ENCODE measurements at places on chromosomes 3 and 15.

DNA sequence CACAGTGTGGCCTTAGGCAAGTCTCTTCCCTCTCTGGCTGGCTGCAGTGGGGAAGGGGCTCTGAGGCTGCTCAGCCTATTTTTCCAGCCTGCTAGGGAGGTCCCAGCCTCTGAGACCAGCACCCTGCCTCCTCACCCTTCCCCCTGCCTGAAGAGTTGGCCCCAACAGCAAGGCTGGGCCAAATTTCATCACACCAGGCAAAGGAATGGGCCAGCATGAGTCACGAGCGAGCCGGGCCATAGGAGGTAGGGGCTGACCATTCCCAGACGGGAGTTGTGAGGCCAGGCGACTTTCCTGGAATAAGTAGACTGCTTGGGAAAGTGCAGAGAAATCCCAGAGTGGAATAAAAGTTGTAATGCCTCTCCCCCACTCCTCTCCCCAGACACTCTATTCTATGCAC lies 5.7 kb upstream of the FBLN2 start:
- DNase-seq: no peak
- H3K4me3 ChIP-seq: no peak overlapping the region
- no peaks in the 10 kb centered on the region for H3K4me1 ChIP-seq
- H3K36me3 ChIP-seq: no peaks in the 10 kb centered on the region

DNA sequence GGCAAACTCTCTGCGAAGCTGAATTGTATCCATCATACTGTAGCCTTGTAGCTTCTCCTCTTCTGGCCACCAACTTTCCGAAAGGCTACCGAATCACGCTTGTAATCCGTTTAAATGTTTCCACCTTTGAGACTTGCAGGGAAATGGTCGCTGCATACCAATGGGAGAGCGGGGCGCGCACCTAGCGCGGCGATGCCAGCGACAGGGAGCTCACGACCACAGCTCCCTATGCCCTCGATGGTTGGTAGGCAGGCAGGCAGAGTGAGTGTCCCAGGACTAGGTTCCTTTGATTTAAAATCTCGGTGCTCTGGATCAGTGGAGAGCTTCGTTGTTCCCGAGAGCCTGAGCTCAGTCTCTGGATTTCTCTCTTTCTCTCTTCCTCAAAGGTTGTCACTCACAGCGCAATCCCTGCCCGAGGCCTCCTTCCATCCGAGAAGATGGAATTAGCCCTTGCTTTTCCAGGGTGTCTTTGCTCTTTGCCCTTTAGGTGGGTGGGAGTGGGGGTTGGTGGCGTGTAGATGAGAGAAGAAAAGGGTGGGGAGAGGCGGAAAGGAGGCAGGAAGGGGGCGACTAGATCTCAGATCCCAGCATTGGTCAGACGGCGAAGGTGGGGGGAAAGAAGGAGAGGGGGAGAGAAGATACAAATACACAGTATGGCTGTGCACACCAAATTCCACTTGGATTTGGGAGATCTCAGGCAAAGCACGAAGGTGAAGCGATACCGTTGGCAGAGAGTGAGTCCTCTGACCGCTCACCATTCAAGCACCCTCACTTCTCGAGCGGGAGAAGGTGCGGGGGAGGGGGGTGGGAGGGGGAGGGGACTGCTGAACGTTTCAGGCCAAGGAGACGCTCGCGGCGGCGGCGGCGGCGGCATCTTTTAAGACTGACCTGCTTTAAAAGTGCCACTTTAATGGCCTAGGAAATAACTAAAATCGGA lies at the start of gene SLITRK3:
Gene SLITRK3 (minus strand): TSS at position 745 of the 937 bp plus-strand sequence. CDS start 5,554 bp downstream, outside the sequence.
- no peak within 1 kb of the TSS for H3K27ac ChIP-seq
- peak; percentile 36 for DNase-seq
- peaks cover 58% of the 10 kb centered on the region for H3K27me3 ChIP-seq
- H3K4me1 ChIP-seq: peaks cover 10% of the 10 kb centered on the region
- H3K4me3 ChIP-seq: peak within 1 kb of the TSS; percentile 37
- H3K36me3 ChIP-seq: no peaks in the 10 kb centered on the region

DNA sequence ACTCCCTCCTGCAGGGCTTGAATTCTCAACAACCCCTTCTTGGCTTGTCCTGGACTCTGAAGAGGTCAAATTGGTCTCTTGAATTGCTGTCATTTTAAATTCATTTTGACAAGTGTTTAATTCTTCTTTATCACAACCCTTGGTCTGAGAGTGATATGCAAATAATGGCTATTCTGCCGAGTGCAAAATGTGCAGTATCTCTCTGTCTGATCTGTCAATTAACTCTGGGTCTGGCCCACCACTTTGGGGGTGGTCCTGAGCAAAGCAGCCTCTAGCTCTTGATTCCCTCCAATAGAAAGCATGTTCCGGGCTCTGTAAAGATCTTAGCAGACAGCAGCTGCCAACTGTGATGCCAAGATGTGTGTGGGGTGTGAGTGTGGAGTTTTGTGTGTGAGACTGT lies 2.2 kb upstream of the IGDCC3 start:
- H3K4me1 ChIP-seq: no peaks in the 10 kb centered on the region
- H3K36me3 ChIP-seq: no peaks in the 10 kb centered on the region
- peaks cover 2% of the 10 kb centered on the region for H3K27me3 ChIP-seq

- H3K4me3 ChIP-seq: no peak overlapping the region
- no peak overlapping the region for H3K27ac ChIP-seq
- H3K4me1 ChIP-seq: no peaks in the 10 kb centered on the region
Observed at GRCh38 chr3:3089017-3089416, 21.2 kb downstream of the IL5RA start.

GRCh38 chr3:35651426-35651825 lies 12.1 kb downstream of the ARPP21 start:
- no peaks in the 10 kb centered on the region for H3K36me3 ChIP-seq
- no peak for DNase-seq
- no peaks in the 10 kb centered on the region for H3K27me3 ChIP-seq
- no peak overlapping the region for H3K27ac ChIP-seq

DNA sequence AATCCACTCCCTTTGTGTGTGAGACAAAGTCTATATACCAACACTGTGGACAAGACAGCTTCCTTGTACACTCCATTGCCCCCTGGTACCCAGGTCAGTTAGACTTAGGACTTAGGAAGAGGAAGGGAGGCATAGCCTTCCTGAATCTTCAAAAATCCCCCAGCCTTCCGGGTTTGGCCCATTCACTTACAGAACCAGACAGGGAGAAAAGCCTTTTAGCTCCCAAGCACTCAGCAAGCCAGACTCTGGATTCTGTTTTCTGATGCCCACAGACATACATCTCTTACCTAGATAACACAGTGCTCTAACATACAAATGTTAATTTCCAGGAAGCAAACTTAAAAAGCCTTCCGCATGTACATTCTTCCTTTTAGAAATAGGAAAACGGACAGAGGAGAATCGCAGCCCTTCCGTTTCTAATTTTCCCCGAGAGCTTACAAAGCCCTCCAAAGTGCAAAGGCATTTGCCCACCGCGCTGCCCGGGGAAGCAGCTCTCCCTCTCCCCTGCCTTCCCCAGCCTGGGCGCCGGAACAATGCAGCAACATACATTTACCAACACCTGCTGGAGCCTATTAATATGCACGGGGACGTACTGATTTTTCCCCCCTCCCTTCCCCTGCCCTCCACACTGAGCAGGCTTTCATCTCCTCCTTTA lies 442.0 kb downstream of the MAGI1 start:
- no peak overlapping the region for H3K4me3 ChIP-seq
- H3K27ac ChIP-seq: no peak overlapping the region
- DNase-seq: no peak
- H3K4me1 ChIP-seq: no peaks in the 10 kb centered on the region
- H3K36me3 ChIP-seq: no peaks in the 10 kb centered on the region

All from kidney (tissue), 22 donors.